ENCODE measurements at places on chromosomes 11 and 22. TPM values are rescaled to one million over a fixed set of nuclear protein-coding genes. Genes with fewer than 3 reads are reported as not detected.
A peak's percentile ranks its signal among the peaks of the same experiment; 100 is the strongest.

GRCh38 chr11:106249617-106250239 lies 172.3 kb downstream of the AASDHPPT start:
- DNase-seq, result no peak

- DNase-seq, result no peak
Measured at GRCh38 chr11:111793863-111794262, 27.7 kb upstream of the PPP2R1B start.

Gene NRXN2
- 3.5 TPM for total RNA-seq

DNA sequence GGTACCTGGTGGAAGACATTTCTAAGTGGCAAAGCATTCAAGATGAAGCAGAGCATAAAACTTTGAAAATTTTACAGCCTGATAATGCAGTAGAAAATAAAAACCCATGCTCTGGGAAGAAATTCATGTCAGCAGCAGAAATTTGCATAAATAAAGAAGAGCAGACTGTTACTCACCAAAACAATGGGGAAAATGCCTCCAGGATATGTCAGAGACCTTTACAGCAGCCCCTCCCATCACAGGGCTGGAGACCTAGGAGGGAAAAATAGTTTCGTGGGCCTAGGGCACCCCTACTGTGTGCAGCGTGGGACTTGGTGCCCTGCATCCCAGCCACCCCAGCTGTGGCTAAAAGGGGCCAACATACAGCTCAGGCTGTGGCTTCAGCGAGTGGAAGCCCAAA lies 5.4 kb upstream of the DKK3 start:
- DNase-seq, result no peak

GRCh38 chr11:6321356-6321755 lies 1.1 kb upstream of the CAVIN3 start:
- DNase-seq, result no peak

Gene PRG3
- total RNA-seq, result not detected

Gene RAC2
- total RNA-seq, result 77.2 TPM

DNA sequence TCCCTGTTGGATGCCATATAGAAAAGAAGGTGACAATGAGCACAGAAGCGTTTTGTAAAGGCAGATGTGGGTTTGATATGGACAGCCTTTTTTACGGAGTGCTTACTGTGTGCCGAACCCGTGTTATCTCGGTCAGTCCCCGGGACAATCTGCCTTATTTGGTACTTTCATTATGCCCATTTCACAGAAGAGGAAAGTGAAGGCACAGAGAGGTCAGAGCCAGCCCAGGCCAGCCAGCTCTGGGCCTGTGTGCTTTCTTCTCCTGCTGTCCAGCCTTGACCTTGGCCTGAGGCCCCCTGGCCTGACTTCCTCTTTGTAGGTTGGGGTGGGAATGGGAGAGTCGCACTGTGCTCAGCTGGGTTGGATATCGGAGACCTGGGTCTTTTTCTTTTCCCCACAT lies 628 bp upstream of the CRYBB1 start:
- no peak for DNase-seq

Gene TENM4
- total RNA-seq, result 3.4 TPM

Gene CHRM1
- total RNA-seq, result 2.3 TPM

Gene CST6
- 46.5 TPM for total RNA-seq

GRCh38 chr11:134536219-134536618 lies 124.2 kb upstream of the B3GAT1 start:
- DNase-seq, result no peak

GRCh38 chr22:33931406-33931805 lies 11.1 kb upstream of the LARGE1 start:
- DNase-seq, result no peak

DNA sequence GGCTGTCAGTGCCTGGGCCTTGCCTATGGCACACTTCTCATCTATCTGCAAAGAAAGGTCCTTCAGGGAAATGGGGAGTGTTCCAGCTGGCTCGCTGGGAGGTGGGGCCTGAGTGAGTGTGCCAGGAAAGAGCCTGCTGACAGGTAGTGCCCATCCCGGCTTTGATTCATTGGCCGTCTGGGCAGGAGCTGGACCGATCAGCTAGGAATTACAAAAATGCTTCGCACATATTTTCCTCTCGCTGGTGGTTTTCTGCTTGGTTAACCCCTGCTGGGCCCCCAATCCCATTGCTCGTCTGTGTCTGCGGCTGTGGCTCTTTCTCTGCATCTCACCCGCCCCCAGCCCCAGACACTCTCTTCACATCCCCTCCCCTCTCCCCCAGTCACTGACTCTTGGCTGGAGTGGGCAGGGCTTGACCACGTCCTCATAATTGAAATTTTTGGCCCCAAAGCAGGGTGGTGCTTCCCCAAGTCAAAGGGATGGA lies 10.8 kb downstream of the LIF start:
- peak; percentile 75 for DNase-seq

DNA sequence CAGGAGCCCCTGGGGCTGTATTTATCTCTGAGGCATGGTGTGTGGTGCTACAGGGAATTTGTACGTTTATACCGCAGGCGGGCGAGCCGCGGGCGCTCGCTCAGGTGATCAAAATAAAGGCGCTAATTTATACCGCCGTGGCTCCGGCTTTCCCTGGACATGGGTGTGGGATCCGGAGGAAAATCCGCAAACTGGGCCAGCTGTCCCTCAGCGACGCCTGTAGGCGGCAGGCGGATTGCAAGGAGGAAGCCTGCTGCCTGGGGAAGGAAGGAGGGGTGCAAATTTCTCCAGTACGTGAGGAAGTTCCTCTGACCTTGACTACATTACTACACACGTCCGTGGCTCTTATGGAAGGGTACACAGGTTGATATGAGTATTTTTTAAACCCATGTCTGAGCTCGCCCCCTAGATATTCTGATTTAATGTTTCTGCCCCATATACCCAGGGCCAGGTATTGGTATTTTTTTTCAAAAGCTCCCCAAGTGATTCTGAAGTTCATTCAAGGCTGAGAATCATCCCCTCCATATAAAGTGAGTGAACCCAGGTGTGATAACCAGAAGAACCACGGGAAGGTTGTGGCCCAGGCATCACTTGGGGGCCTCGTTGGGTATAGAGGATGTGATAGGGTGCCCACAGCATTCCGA lies 2.8 kb downstream of the MYOD1 start:
- no peak for DNase-seq

Data from left lung (tissue), 14 donors.